SJCRH30 (cell line): ENCODE measurements at places on chromosomes 16 and 17. TPM values are rescaled to one million over a fixed set of nuclear protein-coding genes. Genes with fewer than 3 reads are reported as not detected.

GRCh38 chr17:65005858-65006257 is 50.7 kb downstream of the GNA13 start:
- no peak for DNase-seq

DNA sequence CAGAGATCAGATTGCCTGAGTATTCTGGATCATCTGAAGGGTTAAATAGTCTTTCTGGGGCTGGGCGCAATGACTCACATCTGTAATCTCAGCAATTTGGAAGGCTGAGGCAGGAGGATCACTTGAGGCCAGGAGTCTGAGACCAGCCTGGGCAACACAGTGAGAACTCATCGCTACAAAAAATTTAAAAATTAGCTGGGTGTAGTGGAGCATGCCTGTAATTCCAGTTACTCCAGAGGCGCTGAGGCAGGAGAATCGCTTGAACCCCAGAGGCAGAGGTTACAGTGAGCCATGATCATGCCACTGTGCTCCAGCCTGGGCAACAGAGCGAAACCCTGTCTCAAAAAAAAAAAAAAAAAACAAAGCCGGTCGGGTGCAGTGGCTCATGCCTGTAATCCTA is 15.7 kb downstream of the MVP start:
- no peak for DNase-seq

DNA sequence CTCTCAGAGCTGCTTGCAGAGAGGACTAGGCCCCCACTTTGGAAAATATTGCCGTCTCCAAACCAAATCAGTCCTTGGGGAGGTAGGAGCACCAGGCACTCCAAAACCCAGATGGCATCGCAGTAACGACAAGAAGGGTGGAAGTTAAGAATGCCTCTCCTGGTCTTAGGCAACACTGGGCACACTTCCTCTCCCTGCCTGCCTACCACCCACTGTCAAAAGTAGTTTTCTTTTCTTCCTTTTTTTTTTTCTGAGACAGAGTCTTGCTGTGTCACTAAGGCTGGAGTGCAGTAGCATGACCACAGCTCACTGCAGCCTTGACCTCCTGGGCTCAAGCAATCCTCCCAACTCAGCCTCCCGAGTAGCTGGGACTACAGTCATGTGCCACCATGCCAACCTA is 47.2 kb downstream of the SRL start:
- DNase-seq, result no peak

DNA sequence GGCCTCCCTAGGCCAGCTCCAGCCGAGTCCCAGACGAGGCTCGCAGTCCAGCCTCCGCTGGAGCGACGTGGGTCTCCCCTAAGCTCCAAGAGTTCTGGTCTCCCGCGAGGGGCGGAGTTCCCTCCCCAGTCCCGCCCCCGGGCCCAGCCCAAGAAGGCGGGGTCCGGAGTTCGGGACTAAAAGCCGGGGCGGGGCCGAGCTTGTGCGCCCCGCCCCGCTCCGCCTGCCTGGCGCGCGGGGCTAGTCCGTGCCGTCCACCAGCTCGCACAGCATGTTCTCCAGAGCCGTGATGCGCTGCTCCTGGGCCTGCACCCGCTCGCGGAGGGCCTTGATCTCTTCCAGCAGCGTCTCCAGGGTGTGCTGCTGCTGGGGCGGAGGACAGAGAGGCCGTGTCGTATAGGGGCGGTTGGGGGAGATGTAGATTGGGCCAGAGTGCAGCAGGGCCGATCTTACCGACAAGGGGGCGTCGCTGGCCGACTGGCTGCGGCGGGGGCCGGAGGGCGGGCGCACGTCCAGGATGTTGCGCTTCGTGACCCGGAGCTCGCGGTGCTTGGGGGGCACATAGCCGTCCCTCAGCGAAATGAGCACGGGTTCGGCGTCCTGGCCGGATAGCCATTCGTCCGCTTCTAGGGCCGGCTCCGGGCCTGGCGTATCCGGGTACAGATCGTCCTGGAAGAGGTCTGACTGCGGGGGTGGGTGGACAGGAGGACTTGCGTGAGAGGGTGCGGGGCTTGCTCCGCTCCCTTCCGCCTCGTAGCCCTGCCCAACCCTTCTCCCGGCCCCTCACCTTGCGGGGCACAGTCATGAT is 7.0 kb downstream of the CORO6 start:
- DNase-seq, result no peak

DNA sequence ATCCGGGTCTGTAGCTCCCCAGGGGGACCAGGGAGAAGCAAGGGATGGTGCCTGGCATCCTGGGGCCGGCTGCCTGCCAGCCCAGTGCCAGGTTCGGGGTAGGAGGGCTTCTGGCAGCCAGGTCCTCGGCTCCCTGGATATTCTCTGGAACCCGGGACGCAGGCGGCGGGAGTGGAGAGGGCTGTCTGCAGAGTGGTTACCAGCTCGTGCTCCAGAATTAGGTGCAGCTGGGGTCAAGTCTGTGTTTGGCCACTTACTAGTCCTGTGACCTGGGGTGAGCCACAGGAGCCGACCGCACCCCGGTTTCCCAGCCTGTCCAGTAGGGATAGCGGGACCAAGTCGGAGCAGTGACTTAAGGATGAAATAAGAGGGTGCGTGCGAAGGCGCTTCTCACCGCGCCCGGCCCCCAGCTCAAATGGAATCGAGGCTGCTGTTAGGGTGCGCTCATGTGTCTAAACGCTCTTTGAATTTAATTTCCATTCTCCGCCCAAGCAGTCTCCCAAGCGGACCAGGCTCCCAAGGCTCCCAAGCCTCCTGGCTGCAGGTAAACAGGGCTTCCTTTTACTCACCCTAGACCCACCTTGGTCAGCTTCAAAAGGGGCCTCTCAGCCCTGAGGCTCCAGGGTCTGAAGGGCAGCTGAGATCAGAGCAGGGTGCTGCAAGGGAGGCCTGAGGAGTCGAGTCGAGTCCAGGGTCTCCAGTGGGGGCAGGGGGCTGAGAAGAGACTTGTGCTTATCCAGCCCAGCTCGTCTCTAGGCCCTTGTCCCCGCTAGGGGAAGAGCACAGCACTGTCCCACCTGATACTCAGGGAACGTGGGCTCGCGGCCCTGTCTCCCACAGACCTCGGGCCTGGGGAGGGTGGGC is 28.3 kb upstream of the ZNF469 start:
- DNase-seq, result no peak

DNA sequence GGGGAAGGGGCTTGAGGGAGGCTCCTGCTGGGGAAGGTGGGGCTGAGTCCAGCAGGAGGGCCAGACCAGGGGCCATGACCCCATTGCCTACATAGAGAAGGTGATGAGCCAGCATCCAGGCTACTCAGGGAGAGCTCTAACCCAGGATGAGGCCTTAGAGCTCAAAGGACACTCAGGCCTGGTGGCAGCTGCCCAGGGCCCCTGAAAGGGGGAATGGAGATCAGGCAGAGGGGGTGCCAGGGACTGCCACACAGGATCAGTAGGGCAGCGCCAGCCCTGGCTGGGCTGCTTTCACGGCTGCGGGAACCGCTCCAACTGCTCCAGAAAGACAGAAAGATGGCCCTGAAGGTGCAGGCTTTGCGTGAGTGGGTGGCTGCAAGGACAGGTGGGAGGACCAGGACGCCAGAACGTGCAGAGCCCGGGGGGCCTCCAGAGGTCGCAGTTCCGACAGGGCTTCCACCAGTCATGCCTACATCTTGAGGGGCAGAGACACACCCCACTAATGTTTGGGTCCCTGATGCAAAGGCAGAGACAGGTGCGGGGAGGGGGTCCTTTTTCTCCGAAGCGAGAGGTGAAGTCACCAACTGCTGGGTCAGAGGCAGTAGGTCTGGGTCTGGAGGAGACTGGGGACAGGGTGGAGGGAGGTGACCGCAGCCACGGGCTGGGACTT is 882 bp upstream of the ATP6V0C start:
- peak; percentile 45 for DNase-seq

DNA sequence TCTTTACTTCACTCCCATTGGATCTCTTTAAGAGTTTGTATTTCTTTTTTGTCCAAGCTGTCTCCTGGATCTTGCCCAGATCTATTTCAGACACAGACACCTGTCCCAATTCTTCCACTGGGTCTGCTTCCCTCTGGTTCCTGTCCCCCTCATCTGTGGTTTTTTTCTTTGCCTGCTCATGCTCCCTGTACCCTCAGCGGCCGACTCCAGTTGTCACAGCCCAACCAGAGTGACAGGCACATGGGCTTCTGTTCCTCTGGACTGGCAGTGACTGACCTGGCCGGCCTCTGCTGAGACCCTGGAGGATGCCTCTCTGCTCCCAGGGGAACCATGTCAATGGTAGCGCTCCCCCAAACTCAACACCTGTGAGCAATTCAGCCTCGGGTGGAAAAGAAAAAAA is 142.6 kb downstream of the WSCD1 start:
- peak; percentile 56 for DNase-seq

- peak; percentile 24 for DNase-seq
These were observed 104.3 kb upstream of the SDK2 start for GRCh38 chr17:73748508-73748907.

DNA sequence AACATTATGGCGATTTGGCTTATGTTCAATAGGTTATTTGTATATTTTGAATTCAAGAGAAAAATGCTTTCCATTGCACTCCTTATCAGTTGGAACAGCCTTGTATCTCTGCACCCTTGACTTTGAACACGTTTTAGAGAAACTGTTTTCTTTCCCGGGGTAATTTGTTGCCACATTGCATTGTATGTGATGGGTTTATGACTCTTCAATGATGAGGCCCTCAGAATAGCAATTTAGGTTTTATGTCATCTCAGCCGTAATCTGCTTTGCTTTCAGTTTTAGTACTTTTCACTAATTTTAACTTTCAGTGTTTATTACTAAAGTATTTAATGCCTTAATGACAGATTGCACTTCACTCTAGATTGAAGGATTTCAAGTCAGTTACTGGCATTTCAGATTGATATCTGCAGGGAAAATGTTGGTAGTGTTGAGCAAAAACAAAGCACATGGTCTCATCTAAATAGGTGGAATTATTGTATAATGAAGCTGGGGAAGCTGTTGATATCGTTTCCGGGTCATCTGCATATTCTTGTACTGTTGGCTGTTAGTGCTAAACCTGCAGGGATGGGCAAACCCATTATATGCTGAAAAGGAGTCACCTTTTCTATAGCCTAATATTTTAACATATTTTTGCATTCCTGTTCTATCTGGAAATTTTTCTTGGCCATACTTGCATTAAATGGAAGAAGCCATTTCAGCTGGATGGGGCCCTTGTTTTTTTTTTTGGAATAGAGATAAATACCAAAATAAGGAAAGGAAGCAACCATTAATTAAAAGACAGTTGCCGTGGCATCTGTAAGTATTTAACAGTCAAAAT is 2.0 kb downstream of the LUC7L3 start:
- no peak for DNase-seq

DNA sequence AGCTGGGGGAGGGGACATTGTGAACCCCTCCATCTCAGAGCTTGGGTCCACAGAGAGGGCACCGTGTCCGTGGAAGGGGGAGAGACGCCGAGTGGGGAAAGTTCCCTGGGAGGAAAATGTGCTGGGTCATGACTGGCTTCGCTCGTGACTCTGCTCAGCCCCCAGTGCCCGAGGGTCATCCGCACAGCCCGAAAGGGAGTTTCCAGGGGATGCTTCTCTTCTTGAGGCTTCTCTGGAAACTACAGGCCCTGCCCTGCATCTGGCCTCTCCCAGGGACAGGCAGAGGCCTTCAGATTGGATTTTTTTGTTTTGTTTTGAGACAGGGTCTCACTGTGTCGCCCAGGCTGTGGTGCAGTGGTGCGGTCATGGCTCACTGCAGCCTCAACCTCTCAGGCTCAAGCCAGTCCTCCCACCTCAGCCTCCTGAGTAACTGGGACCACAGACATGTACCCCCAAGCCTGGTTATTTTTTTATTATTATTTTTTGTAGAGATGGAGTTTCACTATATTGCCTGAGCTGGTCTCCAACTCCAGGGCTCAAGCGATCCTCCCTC is 9.8 kb upstream of the GSE1 start:
- DNase-seq, result no peak

DNA sequence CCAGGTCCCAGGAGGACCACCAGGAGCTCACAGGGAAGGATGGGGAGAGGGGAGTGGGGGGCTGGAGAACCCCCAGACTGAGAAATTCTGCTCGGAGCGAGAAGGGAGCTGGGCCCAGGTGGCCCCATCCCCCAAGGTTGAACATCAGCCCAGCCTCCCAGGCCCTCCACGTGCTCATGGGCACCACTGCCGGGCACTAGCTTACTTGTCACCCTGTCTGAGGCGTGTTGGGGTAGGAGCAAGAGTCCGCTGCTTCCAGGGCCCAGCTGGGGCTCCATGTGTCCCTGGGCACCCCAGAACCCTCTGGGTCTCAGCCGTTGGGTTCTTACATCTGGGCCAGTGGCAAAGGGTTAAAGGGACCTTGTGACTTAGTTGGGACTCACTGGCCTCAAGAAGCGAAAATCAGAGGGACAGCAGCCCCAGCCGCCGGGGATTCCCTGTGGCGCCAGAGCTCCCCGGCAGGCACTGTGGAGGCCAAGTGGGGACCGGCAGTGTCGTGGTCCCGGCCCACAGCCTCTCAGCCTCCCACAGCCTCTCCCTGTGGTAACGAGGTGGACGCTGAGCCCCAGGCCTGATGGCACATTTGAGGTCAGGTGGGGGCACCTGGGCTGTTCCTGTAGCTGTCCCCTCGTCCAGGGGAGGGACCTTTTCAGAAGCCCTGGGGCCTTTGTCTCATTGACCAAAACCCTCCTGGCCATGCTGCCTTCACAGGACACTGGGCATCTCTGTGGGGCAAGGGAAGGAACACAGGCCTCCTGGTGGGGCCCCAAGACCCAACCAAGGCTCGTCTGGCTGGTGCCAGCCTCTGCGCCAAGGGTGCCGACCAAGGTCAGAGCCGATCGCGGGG is 33.7 kb upstream of the CDH15 start:
- DNase-seq, result no peak

DNA sequence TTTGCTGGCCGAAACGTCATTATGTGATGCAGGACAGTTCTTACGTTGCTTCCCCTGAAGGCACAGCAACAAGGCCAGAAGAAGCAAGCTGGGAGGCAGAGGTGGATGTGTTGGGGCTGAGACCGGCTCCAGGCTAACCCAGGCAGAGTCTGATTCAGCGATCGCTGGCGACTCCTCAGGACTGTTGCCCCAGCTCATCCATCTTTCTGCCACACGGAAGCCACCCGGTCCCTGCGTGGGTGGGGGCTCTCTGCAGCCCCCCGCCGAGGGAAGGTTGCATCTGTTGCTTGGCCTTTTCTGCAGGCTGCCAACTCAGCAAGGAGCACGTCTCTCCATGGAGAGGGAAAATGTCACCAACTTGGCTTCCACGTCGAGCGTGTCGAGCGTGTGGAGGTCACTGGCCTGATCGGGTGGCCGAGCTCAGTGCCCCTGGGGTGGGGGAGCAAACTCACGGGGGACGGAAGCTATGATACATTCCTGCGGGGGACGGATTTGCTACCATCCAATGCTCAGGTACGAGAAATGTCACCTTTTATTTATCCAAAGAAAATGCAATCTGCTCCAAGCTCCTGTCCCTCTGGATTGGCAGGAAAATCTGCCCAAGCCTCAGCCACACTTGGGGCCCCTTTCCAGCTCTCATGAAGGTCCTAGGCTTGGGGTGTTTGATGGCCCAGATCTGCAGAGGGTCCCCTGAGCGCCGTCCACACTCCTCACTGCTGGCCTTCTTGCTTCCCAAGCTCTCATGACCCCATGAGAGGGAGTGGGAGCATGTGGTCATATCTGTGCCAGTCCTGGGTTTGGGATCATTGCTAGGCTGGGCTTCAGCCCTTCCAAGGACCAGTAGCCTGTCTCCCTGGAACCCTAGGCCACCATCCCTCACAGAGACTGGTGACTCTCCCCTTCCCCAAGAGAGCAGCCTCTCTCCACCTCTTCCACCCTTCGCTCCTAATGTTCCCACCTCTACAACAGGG is 69.4 kb downstream of the RPH3AL start:
- no peak for DNase-seq

- no peak for DNase-seq
These were observed 8.0 kb downstream of the POLR3K start for GRCh38 chr16:45454-45853.

GRAP gene
- 0.63 and 0.69 TPM in 2 replicates for total RNA-seq

KRT25 gene
- not detected in 2 replicates for total RNA-seq

SLC22A31 gene
- total RNA-seq, result 0.18 TPM in 1 of 2 replicates, not detected in the other

NXN gene
- 32.8 and 35.2 TPM in 2 replicates for total RNA-seq

IRX5 gene
- total RNA-seq, result 8.3 and 11.4 TPM in 2 replicates

KRT12 gene
- total RNA-seq, result not detected in 2 replicates

CLEC19A gene
- total RNA-seq, result not detected in 2 replicates

CDC6 gene
- total RNA-seq, result 89.3 and 97.0 TPM in 2 replicates
